ENCODE measurements at places on chromosomes 1 and 21.

DNA sequence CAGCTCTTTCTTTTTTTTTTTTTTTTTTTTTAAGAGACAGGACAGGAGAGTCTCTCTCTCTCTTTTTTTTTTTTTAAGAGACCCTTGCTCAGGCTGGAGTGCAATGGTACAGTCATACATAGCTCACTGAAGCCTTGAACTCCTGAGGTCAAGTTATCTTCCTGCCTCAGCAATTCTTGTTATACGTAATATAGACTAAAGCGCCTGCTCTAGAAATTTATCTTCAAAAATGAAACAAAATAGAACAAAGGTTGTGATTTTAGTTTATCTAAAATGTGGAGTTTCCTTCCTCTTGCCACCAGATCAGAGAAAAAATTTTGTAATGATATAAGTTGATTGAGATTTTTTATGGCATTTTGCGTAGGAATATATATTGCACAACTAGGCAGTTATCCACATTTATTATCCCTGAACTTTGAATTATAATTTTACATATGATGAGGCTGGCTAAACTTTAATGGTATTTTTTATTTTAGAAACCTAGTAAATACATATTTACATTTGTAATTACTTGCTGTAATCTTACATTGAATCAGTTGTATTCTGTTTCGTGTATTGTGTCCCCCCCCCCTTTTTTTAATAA, 44.2 kb downstream of the MTF2 start:
- no peak for DNase-seq

DNA sequence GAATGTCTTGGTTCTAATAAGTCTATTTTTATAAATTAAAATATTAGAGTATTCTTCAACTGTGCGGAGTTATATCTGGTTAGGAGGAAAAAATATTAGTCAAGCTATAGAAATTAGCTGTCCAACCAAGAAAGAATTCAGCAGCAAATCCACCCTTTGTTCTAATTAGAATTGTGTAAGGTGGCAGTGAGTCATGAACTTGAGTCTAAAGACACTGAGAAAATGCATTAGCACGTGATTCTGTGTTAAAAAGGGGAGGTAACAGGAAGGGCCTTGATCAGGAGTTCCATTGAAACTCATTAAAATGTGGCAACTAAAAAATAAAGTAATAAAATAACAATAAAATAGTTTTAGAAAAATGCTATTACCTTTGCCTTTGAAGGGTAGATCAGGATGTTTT, 398.2 kb upstream of the RGS18 start:
- no peak for DNase-seq

DNA sequence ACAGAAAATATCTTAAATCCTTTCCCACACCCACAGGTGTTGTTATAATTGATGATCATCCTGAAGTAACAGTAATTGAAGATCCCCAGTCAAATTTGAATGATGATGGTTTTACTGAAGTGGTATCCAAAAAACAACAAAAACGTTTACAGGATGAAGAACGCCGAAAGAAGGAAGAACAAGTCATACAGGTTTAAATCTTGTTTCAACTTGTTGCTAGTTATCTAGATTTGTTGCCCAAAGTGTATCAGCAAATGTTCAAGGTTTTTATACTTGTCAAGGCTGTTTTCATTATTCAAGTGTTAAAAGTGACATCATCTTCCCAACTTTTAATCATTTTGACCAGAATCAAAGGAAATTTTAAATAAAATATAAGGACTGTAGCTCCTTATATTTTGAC, 64.7 kb downstream of the PRRC2C start:
- DNase-seq, result no peak

DNA sequence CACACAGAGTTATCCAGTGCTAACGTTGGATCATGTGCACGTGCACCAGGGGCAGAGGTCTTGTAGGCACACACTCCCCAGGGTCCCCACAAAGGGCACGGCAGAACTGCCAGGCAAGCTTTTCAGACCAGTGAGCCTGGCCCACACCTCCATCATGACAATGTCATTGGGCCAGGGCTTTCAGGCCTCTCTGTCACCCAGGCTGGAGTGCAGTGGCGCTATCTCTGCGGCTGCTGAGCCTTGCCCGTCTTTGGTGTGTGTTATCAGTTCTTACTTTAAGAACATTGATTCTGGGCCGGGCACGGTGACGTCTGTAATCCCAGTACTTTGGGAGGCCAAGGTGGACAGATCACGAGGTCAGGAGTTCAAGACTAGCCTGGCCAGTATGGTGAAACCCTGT, 44.2 kb downstream of the PKNOX1 start:
- DNase-seq, result no peak

- DNase-seq, result no peak
Measured at GRCh38 chr21:33550772-33551660, 8.2 kb downstream of the SON start.

GRCh38 chr21:32334980-32335531, 36.4 kb downstream of the MRAP start:
- no peak for DNase-seq

Data from stimulated activated CD8-positive, alpha-beta memory T cell treated with anti-CD3 and anti-CD28 coated beads, Interleukin-2, amount 100 ng/mL, for 1 hour (primary cell).